ENCODE measurements at places on chromosomes 3 and 15. TPM values are rescaled to one million over a fixed set of nuclear protein-coding genes. Genes with fewer than 3 reads are reported as not detected.

Gene TRPC1
- 2.7 TPM for total RNA-seq

Gene BNC1
- total RNA-seq: 1.5 TPM

Gene SLC6A1
- total RNA-seq: not detected

Gene EIF5A2
- 4.9 TPM for total RNA-seq

Gene FOXL2
- total RNA-seq: not detected

Gene GOLGA6L7
- not detected for total RNA-seq

Gene MGLL
- total RNA-seq: 116 TPM

Gene RLBP1
- not detected for total RNA-seq

Gene IQCH
- total RNA-seq: 1.7 TPM

Gene GREM1
- total RNA-seq: 1.6 TPM

Gene ERICH6
- total RNA-seq: not detected

Gene CMTM6
- total RNA-seq: 123 TPM

Gene COL6A5
- not detected for total RNA-seq

Gene MLF1
- total RNA-seq: 10.1 TPM

Gene SELENOS
- 66.4 TPM for total RNA-seq

Gene PRRT3
- 1.5 TPM for total RNA-seq

Gene GRK7
- not detected for total RNA-seq

Gene CD96
- not detected for total RNA-seq

Gene SUCNR1
- total RNA-seq: not detected

Gene IRAK2
- 21.6 TPM for total RNA-seq

Gene CIP2A
- 29.7 TPM for total RNA-seq

Gene PTH1R
- not detected for total RNA-seq

Gene SMCO1
- total RNA-seq: not detected

Gene ATG3
- total RNA-seq: 61.7 TPM

Gene GORASP1
- 71.4 TPM for total RNA-seq

Gene ISLR2
- total RNA-seq: 0.13 TPM

Gene MME
- 3.8 TPM for total RNA-seq

Gene FGD5
- total RNA-seq: 49.4 TPM

Gene MAP1A
- 0.84 TPM for total RNA-seq

Gene AMT
- 0.15 TPM for total RNA-seq

Gene GHSR
- not detected for total RNA-seq

Gene CHL1
- not detected for total RNA-seq

Gene CLDN1
- total RNA-seq: 11.3 TPM

Gene FGF12
- total RNA-seq: 7.3 TPM

Gene MRPS25
- total RNA-seq: 37.1 TPM

Gene PGBD4
- 0.98 TPM for total RNA-seq

Gene PTX3
- total RNA-seq: 258 TPM

Gene LRRC2
- 0.64 TPM for total RNA-seq

Gene PLS1
- total RNA-seq: 1.2 TPM

Gene CKMT1A
- total RNA-seq: not detected

Gene RASGRF1
- 0.07 TPM for total RNA-seq
